Muscle of leg (tissue), 16 donors: ENCODE measurements at places on chromosomes 3 and 15. TPM values are rescaled to one million over a fixed set of nuclear protein-coding genes. Genes with fewer than 3 reads are reported as not detected.

DNA sequence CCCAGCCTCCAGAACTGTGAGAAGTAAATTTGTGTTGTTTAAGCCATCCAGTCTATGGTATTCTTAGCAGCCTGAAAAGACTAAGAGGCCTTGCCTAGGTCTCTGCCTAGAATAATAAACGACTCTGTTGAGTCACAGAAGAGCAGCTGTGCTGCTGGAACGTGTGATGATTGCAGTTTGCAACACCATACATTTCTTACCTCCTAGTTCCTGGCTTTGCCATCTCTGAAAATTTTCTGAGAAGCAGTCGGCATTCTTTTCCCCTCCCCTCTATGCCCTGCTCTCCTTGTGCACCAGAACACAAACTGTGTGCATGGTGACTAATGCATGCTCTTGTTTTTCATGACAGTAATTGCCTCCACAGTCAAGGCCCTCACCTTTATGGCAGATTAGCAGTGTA is 301.3 kb downstream of the IL20RB start:
- H3K4me1 ChIP-seq, result peaks cover 13% of the 10 kb centered on the region
- H3K27me3 ChIP-seq, result no peaks in the 10 kb centered on the region
- H3K4me3 ChIP-seq, result no peak overlapping the region

- peaks cover 56% of the 10 kb centered on the region for H3K27me3 ChIP-seq
- no peak overlapping the region for H3K27ac ChIP-seq
- no peaks in the 10 kb centered on the region for H3K36me3 ChIP-seq
- peak overlapping the region; percentile 48 for H3K4me3 ChIP-seq
- peaks cover 16% of the 10 kb centered on the region for H3K4me1 ChIP-seq
Observed at GRCh38 chr15:40253167-40253790, 14.4 kb downstream of the PAK6 start.

Gene GRK7
- 0.04 TPM for total RNA-seq

- H3K4me1 ChIP-seq, result peaks cover 35% of the 10 kb centered on the region
- peak; percentile 87 for DNase-seq
- no peak overlapping the region for H3K4me3 ChIP-seq
Observed at GRCh38 chr15:42577514-42578031, 2.2 kb downstream of the STARD9 start.

Gene FEZF2
- not detected for total RNA-seq

Gene WDR93
- 0.04 TPM for total RNA-seq
